ENCODE measurements at places on chromosomes 12 and 14.

- DNase-seq, result no peak
Observed at GRCh38 chr14:57865403-57866198, at the start of gene SLC35F4. Gene SLC35F4, minus strand, starts transcription at chr14:57866092.

- no peak for DNase-seq
Observed at GRCh38 chr14:91377700-91378652, 39.6 kb downstream of the CCDC88C start.

GRCh38 chr12:113898466-113898865 lies 67.7 kb downstream of the RBM19 start:
- DNase-seq, result no peak

DNA sequence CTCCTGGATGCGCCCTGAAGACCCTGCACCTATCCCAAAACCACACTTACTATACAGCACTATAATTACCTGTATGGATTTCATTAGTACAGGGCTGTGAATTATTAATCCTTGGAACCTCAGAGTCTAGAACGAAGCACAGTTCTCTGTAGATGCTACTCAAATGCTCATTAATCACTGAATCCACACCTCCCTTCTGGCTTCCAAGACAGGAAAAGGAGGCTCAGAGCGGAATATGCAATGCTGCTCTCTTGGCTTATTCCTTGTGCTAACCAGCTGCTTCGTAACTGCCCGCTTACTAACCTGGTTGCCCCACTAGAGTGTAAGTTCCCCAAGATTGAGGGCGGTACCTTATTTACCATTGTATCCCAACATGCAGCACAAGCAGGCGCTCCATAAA lies 39.1 kb upstream of the NUDT4 start:
- no peak for DNase-seq

DNA sequence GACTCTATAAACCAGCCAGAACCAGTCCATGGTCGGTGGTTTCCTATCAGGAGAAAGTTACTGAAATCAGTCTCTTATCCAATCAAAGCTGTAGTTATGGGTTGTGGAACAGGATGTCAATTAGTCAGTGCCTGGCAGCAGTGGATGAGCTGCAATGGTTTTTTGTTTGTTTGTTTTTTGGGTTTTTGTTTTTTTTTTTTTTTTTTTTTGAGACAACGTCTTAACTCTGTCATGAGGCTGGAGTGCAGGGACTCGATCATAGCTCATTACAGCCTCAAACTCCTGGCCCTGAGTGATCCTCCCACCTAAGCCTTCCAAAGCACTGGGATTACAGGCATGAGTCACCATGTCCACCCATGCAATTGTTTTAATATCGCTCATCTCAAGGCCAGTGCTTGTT lies 113.3 kb upstream of the CAND1 start:
- no peak for DNase-seq

GRCh38 chr14:61147831-61148549 lies 133.1 kb downstream of the TMEM30B start:
- no peak for DNase-seq

GRCh38 chr14:69658664-69659261 lies 47.4 kb downstream of the SUSD6 start:
- DNase-seq, result no peak

DNA sequence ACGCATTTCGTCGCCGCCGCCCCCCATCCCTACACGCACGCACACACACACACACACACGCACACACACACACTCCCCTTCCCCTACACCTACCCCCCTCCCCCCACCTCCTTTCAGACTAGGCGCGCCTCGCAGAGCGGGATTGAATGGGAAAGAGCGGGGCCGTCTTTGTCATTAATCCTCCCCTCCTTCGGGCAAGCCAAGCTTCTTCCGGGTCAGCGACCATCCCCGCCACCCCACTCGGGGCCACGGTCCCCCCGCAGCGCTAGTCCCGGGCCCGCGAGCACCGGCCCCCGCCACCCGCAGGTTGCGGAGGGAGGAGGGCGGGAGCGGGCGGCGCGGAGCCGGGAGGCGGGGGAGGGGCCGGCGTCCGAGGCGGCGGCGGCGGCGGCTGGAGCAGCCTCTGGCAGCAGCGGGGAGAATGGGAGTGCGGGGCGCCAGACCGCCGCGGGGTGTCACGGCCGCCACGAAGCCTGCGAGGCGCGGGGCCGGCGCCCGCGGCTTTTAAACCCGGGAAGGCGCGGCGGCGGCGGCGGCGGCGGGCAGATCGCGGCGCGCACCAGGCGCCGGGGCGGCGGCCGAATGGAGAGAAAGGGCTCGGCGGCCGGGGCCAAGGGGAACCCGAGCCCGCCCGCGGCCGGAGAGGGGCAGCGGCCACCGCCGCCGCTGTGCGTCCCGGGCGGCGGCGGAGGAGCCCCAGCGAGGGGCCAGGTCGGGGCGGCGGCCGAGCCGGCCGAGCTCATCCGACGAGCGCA lies at the start of gene TTC9:
Gene TTC9 (plus strand): TSS at position 369 of the 755 bp plus-strand sequence. CDS start 214 bp downstream, at position 583.
- DNase-seq, result no peak

GRCh38 chr14:61225344-61225743 lies 55.8 kb downstream of the TMEM30B start:
- DNase-seq, result no peak

- no peak for DNase-seq
Observed at GRCh38 chr14:81222691-81223090, 1.9 kb upstream of the GTF2A1 start.

DNA sequence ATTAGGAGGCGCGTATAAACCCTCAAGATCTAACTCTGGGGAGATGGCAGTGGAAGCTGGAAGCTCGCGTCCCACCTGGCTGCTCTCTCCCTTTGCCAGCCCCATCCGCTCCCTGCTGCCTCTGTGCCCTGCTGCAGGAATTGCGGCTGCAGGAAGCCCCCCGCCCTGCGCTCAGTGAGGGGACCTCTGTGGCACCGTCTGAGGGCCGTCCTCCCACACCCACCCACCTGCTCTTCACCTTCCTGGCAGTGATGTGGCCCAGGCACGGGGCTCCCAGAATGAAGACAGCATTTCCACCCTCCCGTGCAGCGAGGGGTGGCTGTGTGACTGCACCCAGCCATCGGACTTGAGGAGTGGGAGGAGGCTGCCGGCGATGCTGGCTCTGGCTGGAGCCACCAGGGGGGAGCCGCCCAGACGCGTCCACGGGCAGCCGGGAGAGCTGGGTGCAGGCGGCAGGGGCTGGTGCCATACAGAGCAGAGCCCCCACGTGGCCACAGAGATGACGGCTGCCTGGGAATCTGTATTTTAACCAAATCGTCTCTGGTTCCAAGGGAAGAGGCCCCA lies 28.3 kb upstream of the GALNT9 start:
- no peak for DNase-seq

DNA sequence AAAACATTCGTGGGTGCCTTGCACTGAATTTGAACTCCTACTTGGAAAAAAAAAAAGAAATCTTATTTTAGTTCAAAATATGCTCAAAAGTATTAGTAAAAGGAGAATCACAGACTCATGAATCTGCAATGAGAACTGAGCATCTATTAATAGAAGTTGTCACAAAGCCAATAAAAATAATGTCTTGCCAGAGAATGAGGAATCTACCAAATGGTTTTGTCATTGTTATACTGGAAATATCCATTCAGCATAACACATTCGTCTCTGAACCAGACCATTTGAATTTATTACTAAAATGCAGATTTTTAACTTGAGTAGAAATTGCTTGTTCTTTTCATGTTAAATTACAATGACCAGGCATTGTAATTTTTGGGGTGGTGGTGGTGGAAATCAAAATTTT lies 11.6 kb upstream of the PTPRB start:
- no peak for DNase-seq

- no peak for DNase-seq
Observed at GRCh38 chr14:81172881-81173280, 47.9 kb downstream of the GTF2A1 start.

DNA sequence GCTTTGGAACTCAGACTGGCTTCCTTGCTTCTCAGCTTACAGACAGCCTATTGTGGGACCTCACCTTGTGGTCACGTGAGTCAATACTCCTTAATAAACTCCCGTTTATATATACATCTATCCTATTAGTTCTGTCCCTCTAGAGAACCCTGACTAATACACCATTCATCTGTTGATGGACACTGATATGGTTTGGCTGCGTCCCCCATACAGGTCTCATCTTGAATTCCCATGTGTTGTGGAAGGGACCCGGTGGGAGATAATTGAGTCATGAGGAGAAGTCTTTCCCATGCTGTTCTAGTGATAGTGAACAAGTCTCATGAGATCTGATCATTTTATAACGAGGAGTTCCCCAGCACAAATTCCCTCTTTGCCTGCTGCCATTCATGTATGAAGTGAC lies 57.0 kb downstream of the OTOGL start:
- no peak for DNase-seq

DNA sequence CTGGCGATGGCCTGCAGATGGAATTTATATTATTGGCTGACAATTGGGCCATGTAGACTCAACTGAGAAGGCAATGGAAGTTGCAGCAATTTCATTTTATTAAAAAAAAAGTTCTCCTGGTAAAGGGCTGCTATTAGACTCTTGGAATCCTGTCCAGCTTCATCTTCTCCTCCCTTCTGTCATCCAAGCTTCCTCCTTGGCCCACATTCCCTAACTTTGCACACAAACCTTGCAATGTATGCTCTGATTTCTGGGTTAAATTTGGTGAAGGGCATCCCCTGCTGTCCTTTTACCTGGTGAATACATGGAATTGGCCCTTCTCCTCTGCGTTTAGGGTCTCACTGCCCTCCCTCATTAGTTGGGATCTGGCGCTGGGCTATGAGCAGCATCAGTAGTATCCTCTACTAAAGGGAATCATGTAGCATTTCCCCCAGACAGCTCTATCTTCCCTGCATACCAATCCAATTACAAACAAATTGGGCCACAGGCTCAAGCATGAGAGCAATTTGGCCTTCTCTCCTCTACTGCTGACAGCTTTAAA lies 336.9 kb downstream of the BMP4 start:
- DNase-seq, result no peak

GRCh38 chr12:46456356-46457334 lies 84.1 kb upstream of the SLC38A2 start:
- DNase-seq, result no peak

DNA sequence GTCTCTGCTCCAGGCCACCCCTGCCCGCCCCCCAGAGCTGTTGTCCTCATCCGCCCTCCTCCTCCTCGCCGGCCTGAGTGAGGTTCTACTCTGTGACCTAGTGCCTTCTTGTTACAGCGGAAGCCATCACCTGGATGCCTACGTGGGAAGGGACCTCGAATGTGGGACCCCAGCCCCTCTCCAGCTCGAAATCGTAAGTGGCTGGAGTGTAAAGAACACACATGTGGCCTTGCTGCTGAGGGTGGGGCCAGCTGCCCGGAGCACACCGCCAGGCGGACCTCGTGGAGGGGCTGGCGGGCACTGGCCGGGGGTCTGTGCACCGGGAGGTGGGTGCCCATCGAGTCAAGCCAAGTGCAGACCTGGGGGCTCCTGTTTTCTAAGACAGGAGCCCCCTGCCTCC lies 19.4 kb downstream of the MEG3 start:
- no peak for DNase-seq

DNA sequence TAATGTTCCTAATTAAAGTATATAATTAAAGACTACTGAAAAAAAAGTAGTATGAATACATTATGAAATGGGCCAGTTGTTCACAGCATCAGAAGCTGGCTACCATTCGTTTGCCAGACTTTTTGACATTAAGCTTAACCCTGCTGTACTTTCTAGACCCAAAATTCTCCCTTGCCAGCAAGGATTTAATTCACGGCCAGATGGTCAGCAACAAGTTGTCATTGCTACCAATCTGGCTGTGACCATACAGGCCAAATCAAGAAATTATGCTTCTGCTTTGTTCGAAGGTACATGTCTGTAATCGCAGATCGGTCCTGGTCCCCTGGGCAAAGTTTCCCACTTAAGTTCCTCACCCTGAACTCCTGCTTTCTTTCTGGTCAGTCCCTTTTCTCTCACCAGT lies 217.7 kb upstream of the ATXN7L3B start:
- DNase-seq, result no peak

DNA sequence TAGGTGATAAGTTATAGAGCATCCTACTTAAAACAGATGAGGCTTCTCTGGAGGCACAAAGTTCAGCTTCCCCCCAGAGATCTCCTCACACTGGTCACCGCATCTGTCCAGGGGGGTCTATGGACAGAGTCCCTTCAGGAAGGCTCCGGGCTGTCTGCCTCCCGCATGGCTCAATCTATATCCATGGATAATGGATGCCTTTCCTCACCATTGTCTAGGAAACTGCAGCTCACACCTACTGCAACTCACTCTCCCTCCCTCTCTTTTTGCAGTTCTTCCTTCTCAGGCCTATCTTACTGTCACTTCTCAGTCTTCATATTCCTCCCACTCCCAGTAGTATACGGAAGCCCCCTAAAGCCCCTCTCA lies 100.6 kb upstream of the BCL2L14 start:
- no peak for DNase-seq

DNA sequence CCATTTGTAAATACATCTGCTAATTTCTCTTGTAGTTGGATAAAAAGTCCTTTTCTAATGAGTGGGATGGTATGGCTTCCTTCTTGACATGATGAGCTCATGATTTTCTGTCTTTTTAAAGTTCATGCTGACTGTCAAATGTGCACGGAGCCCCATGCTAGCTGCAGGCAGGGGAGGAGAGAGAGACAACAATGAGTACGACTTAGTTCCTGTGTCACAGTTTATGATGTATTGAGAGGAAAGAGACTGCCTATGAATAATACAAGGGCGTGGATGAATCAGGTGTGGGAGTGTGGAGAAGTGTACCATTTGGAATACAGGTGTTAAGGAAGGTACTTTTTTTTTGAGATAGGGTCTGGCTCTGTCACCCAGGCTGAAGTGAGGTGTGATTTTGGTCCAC lies 10.7 kb upstream of the TBC1D30 start:
- DNase-seq, result no peak

- no peak for DNase-seq
Observed at GRCh38 chr14:84112589-84112988, 1417.4 kb upstream of the FLRT2 start.

GRCh38 chr12:6688543-6688998 lies 604 bp downstream of the ZNF384 start:
- no peak for DNase-seq

DNA sequence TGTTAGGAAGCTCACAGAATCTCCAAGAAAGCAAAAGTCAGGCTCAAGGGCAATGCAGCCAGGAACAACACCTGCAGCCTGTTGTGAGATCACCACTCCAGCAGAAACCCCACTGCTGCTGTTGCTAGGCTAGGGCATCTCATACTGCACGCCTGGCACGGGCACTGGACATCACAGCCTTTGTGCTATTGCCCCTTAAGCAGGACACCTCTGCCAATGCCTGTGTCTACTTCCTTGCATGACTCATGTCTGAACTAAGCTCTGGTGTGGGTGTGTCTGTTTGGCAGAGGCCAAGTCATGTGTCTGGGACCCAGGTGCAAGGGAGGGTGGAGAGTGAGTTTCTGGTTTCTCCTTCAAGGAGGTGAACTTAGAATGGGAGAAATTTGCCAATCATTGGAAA lies 10.0 kb upstream of the DDX47 start:
- peak; percentile 79 for DNase-seq

- no peak for DNase-seq
Observed at GRCh38 chr12:58291106-58291505, 349.7 kb downstream of the ATP23 start.

Data from NCI-H460 (cell line).